Stimulated activated CD4-positive, alpha-beta T cell treated with anti-CD3 and anti-CD28 coated beads, Interleukin-12 subunit alpha, Interleukin-12 subunit beta, amount 100 ng/mL, for 24 hours (primary cell): ENCODE measurements at places on chromosomes 12 and 14.
A peak's percentile ranks its signal among the peaks of the same experiment; 100 is the strongest.

GRCh38 chr14:34065236-34065635 is 114.4 kb upstream of the EGLN3 start:
- no peak for DNase-seq

DNA sequence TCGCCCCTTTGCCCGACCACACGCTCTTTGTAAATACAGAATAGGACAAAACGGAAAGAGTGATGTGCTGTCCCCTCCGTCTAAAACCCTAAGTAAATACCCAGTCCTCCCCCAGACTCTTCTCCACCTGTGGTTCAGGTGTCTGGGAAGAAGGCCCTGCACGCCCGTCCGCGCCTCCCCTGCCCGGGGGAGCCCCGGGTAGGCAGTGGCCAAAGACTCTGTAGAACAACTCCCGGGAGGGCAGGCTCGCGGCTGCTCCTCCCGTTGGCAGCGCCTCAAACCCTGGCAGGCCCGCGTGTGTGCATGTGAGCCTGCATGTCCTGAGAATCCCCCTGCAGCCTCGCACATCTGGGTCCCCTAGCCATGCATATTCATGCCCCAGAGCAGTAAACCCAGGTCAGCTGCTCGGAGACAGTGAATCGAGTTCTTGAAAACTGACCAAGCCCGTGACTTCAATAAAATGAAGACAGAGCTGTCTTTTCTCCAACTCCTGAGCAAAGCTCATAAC is 165.8 kb downstream of the MON2 start:
- DNase-seq = peak; percentile 2

DNA sequence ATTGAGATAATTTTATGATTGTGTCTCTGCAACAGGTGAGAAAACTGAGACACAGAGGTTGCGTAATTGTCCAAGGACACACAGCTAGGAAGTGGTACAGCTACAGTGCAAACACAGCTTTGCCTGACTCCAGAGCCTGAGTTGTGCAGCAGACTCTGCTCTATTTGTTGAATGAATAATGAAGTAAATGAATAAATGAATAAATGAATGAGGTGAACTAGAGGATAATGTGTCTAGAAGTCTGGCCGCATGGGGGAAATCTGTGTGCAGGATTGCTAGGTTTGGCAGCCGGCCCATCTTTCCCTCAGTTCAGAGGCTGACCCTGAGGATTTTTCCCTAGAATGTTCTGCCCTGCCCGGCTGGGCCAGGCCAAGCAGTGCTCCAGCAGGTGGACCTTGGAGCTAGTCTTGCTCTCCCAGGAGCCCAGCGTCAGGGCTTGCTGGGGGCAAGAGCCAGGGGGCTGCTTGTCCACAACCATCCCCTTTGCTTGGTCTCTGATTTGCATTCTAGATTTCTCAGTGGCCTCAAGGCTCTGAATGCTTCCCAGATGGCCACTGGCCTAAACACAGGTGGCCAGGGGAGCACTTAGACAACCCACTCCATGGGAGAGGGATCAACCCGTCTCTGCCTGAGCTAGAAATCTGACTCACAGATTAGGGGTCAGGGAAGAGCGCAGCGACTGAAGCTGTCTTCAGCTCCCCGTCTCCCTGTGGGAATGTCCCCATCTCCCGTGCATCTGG is 225.2 kb downstream of the C12orf75 start:
- DNase-seq = no peak

- no peak for DNase-seq
Observed at GRCh38 chr14:85315733-85316290, 214.1 kb upstream of the FLRT2 start.

DNA sequence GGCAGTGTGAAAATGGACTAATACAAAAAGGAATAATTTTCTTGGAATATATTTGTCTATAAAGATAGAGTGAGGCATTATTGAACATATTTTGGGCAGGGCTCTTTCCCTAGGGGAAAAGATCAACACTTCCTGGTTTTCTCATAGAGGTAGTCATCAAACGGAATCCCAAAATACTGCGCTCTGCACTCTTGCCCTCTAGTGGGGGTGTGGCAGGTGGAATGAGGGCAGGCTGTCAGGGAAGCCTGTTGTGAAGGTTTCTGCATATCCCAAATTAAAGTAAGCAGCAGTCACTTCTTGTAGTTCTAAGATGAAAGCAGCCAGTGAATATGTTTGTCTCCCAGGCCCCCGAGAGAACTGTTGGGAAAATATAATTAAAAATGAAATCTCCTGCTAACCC is 666.8 kb upstream of the TMEM132C start:
- no peak for DNase-seq

- DNase-seq = no peak
Observed at GRCh38 chr14:51205486-51205885, 34.6 kb upstream of the TMX1 start.

DNA sequence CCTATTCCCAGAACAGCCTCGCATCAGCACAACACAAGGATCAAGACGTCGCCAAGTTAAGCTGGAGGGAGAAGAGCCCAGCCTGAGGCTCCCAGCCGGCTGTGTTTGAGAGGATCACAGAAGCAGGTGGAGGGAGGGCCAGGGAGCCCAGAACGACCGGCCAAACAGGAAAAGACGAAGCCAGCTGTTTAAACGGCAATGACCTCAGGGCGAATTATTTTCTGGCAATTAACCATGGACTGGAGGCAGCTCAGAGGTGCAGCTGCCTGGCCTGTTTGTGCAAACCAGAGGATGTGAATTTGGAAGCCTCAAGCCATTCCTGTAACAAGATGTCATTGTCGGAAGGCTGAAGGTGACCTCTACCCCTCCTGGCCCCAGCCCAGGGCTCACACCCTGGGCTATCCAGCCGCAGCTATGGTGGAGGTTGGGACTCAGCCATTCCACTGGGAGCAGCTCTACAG is 175.8 kb upstream of the PRMT8 start:
- no peak for DNase-seq

DNA sequence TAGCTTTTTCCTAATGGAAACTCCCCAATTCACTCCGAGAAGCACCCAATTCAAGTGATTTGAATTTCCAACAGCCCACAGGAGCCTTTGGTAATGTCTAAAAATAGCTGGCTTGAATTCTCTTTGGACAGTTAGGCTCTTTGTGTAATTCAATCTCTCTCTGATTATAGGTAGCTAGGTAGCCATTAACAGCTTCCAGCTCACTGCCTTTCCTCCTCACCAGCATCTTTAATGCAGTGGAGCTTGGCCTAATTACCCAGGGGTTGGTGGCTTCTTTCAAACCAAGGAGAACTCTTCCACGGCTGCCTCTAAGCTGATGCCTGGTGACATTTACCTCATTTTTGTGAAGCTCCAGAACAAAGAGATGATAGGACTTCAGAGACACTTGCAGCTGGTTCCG is 86.4 kb downstream of the WSCD2 start:
- DNase-seq = no peak

GRCh38 chr12:21561158-21561557 is 35.1 kb downstream of the SPX start:
- DNase-seq = no peak

DNA sequence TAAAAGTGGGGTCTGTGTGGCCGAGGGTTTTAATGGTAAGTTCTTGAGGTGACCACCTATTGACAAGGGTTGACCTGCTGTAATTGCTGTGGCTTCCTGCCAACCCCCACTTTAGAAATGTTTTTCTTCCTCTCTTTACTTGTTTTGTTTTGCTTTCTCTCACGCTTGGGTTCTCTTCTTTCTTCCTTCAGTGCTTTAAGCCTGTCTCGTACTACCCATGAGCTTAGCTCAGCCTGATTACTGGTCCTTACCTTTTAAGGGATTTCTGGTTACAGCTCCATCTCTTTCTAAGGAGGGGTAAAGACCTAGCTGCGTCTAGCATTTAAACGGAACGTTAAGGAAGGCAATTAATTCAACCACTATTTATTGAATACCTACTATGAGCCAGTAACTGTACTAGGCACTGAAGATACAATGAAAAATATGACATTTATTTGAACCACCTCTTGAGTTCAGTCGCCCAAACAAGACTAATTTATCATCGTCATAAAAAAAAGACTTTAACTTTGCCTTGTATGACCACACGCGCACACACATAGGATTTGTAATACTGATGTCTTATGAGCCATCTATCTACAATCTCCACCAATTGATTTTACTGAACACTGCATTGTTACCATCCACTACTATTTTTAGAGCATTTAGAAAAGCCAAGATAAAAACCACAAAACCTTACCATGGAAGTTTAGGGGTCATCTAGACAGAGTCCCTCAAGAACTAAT is 888 bp upstream of the PPP1R12A start:
- no peak for DNase-seq

GRCh38 chr12:106311139-106311538 is 8.6 kb downstream of the TCP11L2 start:
- no peak for DNase-seq

- no peak for DNase-seq
Observed at GRCh38 chr14:36524874-36525745, 5.1 kb upstream of the NKX2-1 start.

GRCh38 chr14:77184396-77185092 is 2.9 kb downstream of the TMEM63C start:
- DNase-seq = no peak

GRCh38 chr14:59631237-59631636 is 54.6 kb upstream of the CCDC175 start:
- DNase-seq = no peak

DNA sequence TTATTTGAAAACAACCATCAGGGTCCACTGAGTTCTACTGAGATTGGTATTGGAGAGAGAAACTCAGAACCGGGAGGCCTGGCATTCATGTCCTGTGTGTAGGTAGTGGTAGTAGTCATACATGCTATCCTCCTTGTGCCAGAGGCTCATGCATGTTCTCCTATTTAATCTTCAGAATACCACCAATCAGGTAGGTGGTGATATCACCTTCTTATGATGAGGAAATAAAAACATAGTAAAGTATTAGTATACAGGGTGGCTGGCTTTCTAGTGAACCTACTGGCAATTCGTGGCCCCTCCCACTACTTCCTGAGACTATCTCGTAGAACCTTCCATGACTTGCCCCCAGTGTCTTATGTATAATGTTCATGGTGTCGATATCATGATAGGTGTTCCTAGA is 40.5 kb upstream of the EID3 start:
- no peak for DNase-seq

GRCh38 chr14:41634286-41634685 is 27.6 kb downstream of the LRFN5 start:
- no peak for DNase-seq

- DNase-seq = no peak
Observed at GRCh38 chr12:39958377-39958776, 147.5 kb downstream of the SLC2A13 start.

DNA sequence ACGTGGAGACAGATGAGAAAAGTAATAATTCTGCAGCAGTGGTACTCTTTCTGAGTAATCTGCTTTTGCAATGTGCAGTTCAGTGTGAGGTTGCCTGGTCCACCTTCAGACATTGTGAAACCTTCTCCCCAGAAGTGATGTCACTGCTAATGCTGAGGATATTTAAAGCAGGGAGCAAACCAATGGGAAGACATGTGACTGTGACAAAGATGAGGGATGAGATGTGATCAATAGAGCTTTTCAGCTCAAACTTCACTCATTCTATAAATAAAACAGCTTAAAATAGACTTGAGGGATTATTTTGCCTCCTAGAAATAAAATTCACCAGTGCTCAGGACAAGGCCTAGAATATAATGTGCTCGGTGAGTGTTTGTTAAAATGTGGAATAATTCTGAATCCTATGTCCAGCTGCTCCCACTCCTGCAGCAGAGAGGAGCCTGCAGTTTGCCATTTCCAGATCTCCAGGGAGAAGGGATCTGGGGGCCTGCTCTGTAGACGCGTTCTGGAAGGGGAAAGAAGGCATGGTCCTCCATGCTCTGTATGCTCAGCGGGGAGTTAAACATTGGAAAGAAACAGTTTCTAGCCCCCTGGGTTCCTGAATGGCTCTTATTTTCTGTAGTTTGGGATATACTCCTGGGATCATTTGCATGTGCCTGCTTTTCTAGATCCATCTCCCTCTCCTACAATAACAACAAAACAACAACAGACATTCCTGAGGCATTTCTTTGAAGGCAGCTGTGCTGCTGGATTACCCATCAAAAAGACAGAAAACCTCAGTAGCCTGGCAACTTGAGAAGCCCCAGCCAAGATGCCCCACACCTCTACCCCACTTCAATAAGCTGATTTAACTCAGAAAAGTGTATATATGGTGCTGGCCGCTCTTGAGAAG is 8.9 kb downstream of the SLC7A8 start:
- DNase-seq = no peak

DNA sequence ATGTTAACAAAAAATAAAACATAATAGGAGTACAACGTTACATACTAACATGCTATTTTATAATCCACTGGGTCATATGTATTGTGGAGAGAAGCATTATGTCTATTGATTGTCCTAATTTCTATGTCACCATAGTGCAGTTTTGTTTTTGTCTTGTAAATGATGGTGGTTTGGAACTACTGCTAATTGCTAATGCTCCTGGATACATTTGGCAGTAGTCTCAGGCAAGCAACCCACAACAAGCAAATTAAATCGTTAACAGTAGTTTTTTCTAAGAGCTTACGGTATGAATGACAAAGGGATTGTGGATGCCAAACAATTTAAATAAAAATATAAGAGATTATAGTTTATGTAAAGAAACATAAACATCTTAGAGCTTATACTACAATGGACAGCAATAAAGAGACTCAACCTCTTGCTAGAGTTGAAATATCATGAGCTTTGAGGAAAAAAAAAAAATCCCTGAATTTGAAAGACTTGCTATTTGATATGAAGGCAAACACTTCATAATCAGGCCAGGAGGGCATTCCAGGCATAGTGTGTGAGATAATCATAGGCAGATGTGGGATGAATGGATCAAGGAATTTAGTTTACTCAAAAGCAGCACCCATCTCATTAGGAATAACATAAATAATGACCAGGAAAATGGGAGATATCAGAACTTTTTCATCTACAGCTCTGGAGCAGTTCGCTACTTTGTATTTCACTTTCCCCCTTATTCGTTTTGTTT is 181.3 kb downstream of the CCDC59 start:
- DNase-seq = no peak

- no peak for DNase-seq
Observed at GRCh38 chr12:95505039-95505438, 31.1 kb downstream of the METAP2 start.

GRCh38 chr14:101947577-101947903 is 16.8 kb upstream of the DYNC1H1 start:
- DNase-seq = no peak

- DNase-seq = no peak
Observed at GRCh38 chr12:118119449-118119879, 15.7 kb upstream of the VSIG10 start.

DNA sequence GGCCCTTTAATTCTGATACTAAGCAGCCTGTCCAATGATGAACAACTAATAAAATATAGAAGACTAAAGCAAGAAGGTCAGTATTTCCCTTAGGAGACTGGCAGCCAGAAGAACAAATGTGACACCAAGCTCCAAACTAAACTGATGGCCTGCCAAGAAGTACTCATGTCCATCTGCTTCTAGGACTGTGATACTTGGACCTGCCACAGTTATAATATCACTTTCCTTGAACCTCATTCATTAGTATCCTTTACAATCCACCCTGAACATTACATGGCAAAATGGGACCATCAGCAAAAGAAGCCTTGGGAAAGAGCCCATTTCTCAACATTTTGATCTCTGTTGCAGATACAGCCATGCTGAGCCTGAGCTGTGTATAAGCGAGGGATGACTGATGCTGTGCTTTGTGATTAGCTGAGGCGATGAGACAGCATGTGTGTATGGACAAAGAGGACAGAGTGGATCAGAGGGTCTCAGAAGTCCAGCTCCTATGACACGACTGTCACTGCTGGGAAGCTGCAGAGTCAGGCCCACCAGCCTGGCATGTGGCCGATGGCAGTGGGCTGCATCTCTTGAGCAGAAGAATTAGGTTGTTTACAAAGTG is 73.9 kb downstream of the TGFB3 start:
- no peak for DNase-seq

- no peak for DNase-seq
Observed at GRCh38 chr12:52952076-52952801, 3.3 kb downstream of the KRT18 start.
